ENCODE measurements at places on chromosomes 11 and 22.

- no peak for DNase-seq
Observed at GRCh38 chr11:104134745-104135144, 29.2 kb downstream of the PDGFD start.

- DNase-seq: no peak
Observed at GRCh38 chr22:30198152-30198825, 48.3 kb downstream of the LIF start.

DNA sequence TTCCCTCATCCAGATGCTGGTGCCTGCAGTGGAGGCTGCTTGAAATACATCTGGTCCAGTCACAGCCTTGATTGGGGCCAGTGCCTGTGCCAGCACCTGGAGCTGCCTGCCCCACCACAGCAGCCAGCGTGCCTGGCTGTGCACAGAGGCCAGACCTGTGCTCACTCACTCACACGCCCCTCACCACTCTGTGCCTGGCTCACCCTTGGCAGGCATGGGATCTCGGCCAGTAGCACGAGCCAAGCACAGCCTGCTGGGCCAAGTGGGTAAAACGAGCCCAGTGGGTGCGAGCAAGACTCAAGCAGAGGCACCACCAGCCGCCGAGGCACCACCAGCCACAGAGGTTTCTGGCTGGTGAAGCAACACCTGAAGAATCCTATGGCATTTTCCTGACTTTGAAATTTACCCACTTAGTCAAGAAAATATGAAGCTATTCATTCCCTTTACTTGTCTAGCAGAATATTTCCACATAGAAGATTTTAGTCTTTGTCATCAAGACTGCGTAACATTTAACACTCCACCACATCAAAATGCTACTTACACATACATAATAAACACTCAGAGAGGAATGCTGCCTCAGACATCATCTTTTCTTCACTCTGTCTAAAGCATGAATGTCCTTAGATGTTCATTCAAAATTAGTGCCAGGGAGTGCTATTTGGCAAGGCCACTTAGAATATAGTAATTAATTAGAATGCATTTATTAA, 424.3 kb upstream of the FAT3 start:
- no peak for DNase-seq

GRCh38 chr22:43886231-43886630, 5.6 kb downstream of the PNPLA5 start:
- no peak for DNase-seq

DNA sequence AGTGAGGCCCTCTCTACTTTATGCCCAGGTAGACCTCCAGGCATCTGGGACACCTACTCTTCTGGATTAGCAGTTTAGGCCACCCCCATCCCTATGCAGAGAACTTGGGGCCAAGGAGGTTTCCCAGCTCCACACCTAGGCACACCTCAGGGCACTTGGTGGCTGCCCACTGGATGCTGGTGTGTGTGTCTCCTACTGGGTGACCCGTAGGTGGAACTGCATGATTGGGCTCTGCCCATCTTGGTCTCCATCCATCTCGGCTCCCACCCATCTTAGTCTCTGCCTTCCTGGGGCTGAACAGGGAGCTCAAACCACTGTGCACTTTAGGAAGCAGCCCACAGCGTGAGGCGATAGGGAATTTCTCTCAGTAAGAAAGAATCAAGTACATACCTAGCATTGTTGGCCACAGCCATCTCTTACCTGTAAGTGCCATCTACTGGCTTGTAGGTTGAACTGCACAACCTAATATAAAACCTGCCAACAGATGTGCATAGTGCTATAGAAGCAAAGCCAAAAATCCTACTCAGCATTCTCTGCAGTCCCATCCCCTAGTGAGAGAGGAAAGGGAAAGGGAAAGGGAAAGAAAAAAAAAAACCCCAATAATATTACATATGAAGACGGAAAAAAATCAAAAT, 61.6 kb upstream of the PTPN5 start:
- no peak for DNase-seq

DNA sequence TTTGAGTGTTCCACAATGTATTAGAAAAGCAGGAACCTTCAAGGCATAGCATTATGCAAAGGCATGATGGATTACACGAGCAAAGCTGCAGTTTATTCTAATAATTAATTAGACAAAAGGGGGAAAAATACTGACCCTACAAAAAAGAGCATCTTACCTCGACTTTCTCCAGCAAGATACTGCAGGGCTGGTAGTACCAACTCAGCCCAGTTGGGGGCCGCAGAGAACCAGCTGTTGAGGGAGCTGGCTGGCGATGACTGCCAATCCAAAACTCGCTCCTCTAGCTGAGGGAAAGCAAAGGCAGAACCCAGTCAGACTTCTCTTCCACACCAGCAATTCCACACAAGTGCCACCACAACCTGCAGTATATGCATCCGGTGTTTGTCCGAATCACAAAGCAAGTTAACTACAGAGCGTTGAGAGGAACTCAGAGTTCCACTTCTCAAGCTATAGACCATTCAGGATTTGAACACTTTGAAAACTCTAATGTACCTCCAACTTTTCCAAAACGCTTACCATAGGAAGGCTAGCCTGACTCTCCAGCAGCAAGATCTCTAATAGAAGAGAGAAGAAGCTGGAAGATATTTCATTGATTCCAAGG, 13.7 kb downstream of the NFRKB start:
- no peak for DNase-seq

DNA sequence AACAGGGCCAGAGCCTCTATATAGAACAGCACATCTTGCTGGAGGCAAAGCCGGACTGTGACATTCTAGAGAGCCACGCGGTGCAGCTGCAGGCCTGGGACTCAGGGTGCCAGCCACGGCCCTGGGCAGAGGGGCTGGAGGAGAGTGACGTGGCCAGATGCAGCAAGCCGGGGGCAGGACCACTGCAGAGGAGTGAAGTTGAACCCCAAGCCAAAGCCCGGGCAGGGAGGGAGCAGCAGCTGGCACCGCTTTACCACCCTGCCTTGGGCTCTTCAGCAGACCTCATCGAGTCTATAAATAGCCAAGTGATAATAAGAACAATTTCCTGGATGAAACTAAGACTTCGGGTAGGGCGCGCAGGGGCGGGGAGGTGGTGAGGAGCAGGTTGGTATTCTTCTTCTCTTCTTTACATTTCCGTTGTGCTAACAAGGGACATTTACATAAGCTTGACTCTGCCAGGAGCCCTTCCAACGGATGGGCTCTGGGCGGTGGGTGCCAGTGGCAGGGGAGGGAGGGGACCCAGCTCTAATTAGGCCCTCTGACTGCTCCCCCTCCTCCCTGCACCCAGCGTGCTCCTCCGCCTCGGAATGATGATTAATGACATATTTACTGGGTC, 110.2 kb downstream of the ST3GAL4 start:
- DNase-seq: no peak

DNA sequence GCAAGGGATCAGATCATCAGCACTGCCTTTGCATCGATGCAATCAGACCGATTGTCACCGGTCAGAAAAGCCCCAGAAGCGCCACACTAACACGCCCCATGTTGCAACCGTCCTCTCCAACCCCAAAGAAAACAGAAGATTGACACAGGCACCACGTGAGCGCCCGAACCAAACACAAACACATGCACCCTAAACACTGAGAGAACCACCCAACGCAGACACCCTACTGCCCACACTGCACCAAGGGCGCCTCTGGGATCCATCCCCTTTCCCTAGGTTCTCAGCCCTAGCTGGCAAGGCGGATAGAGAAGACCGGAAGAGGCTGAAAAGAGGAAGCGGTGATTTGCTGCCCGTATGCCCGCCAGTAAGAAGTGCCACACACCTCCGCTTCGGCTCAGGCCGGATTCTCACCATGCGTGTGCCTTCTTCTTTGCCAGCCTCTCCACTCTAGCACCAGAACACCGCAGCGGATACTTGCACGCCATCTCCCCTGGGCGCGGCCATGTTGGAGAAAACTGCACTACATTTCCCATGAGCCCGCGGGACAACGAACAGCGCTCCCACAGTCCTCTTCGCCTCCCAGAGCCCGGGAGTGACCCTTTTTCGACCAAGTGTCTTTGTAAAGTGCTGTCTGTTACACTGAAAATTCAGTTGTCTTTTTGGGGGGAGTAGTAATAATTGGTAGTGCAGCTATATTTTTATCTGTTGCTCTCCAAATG, at the start of gene ALKBH8:
Gene ALKBH8, minus strand, starts transcription at position 517 of the 719 bp plus-strand sequence. CDS start 4,842 bp downstream, outside the sequence.
- peak; percentile 87 for DNase-seq

DNA sequence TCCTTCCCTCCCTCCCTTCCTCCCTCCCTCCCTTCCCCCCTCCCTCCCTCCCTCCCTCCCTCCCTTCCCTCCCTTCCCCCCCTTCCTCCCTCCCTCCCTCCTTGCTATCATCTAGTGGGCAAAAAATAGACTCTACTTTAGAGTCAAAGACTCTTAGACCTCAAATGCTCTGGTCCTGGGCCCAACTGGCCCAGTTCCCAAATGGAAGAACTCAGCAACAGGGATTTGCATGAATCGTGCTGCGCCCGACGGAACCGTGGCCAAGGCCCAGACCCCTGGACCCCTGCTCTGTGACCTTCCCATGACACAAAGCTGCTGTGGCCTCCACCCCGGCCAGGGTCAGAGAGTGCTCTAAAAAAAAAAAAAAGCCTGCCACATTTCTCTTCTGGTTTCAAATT, 97.4 kb downstream of the WNT7B start:
- DNase-seq: no peak

GRCh38 chr11:101061606-101062005, 68.0 kb downstream of the PGR start:
- DNase-seq: no peak

DNA sequence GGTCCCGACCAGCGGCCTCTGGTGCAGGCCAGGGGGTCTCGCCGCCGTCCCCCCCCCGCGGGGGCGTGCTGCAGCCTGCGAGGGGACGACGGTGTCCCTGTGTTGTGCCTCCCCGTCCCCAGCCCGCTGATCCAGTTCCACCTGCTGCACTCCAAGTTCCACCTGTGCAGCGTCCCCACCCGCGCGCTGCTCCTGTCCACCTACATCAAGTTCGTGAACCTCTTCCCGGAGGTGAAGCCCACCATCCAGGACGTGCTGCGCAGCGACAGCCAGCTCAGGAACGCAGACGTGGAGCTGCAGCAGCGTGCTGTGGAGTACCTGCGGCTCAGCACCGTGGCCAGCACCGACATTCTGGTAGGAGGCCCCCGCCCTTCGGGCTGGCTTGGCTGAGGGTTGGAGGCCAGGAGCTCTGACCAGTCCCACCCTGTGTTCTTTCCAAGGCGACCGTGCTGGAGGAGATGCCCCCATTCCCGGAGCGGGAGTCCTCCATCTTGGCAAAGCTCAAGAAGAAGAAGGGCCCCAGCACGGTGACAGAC, 42.8 kb downstream of the MUC6 start:
- DNase-seq: no peak
